Pons (tissue), 1 donor: ENCODE measurements at places on chromosomes 4 and X.

GRCh38 chr4:169383724-169384123 is 113.0 kb upstream of the SH3RF1 start:
- DNase-seq, result no peak

GRCh38 chrX:51158231-51158630 is 174.4 kb upstream of the NUDT10 start:
- DNase-seq, result no peak

- DNase-seq, result no peak
These were observed 3.3 kb upstream of the SLC25A4 start for GRCh38 chr4:185139736-185140135.

DNA sequence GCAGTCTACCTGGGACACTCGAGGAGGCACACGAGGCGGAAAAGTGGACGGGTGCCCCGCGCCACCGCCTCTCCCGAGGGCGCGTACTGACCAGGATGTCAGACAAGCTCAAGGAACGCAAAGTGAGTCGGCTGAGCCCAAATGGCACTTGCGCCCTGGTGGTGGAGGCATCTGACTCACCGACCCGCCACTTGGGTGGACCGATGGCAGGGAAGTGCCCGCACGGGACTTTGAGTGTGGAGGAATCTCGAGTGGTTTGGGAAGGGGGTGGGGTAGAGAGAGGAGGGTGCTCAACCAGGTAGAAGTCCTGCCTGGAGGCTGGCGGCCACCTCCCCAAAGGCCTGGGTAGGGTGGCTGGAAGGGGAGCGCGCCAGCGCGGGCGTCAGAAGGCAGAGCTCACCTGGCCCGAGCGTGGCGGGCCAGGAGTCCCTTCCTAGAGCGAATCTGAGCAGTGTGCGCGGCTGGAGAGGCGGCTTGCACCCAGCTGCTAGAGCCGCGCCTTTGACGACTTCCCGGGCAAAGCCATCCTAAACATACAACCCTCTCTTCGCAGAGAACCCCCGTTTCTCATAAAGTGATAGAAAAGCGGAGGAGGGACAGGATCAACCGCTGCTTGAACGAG is 655 bp downstream of the HELT start:
- DNase-seq, result no peak

DNA sequence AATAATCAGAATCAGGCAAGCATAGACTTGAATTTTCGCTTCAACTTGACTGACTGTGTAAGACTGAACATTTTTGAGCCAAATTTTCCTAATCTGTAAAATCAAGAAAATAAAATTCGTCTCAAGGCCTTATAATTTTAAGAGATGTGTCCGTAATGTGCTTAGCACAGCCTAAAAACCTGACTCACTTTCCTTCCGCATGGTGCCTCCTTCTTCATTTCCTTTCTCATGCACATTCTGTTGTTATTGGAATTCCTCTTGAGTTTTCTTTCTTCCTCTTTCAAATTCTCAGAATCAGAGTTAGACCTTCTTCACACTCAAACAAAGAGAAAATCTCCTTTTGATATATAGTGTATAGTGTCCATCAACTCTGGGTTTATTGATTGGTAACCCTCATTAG is 208.9 kb upstream of the SLIT2 start:
- no peak for DNase-seq

GRCh38 chr4:18401868-18402267 is 380.3 kb upstream of the LCORL start:
- DNase-seq, result no peak
